Stimulated activated CD8-positive, alpha-beta memory T cell treated with anti-CD3 and anti-CD28 coated beads, Interleukin-2, amount 100 ng/mL, for 1 hour (primary cell): ENCODE measurements at places on chromosomes 3 and 15.

DNA sequence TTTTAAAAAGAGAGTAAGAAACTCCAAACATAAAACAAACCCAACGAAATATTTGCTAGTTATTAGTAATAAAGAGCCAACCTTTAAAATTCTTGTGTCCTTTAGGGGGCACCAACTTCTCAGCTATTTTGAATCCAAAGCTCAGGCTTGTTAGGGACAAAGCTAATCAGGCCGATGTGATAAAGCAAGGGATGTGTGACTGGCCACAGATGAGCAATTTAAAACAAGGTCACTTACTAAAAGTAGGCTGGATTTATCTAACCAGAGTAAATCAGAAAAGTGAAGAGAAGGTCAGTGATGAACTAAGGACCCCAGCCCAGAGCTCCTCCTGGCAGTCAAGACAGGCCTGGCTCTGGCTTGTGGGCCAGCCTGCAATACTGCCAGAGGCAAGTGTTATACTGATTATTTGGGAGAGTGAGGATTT is 108.5 kb downstream of the CYP19A1 start:
- DNase-seq = no peak

DNA sequence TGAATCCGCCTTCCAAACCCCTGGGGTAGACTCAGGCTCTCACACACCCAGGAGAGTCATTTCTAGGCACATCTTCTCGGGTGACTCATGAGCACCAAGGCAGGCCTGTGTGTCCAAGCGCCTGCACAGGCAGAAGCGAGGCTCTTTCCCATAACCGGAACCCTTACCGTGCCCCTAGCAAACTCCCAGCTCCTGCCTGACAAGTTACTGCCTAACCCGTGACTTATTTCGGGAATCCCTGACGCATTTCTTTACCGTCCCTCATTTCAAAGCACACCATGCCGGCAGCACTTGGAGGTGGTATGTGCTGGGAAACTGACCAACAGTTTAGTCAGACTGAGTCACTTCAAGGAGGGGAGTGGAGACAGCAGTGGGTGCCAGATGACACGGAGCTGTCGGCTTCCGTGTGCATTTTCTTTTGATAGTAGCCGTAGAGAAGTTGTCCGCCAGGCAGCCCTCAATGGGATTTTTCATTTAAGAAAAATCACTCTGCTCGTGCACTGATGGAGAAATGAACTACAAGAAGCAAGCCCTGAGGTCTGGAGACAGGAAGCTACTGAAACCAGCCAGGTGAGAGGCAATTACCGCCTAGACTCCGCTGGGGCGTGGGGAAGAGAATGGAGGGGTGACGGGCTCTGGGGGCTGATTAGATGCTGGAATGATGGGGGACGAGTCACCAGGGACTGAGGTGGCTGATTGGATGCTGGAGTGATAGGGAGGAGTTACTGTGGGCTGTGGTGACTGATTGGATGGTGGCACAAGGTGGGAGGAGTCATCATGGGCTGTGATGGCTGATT is 17.3 kb upstream of the HRH1 start:
- no peak for DNase-seq

GRCh38 chr3:177758126-177758525 is 560.8 kb upstream of the TBL1XR1 start:
- no peak for DNase-seq

GRCh38 chr3:71930056-71930991 is 145.4 kb upstream of the PROK2 start:
- no peak for DNase-seq

DNA sequence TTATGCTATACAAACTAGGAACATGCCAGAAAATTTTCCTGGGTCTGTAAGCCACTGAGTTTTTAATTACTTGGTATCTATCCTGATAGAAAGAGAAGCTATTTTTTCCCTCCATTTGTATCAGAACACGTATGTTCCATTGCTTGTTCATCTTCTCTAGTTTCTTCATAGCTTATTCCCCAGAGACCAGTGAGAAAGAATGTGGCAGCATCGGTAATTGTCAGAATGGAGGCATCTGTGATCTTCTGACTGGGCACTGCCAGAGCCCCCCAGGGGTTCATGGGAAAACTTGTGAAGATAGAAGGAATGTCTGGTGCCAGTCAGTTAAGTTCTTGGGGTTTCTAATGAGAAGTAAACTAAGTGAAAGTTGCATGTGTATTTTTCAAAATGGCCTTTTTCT is 720.2 kb upstream of the GOLIM4 start:
- DNase-seq = no peak

GRCh38 chr3:132006605-132007204 is 28.1 kb downstream of the CPNE4 start:
- DNase-seq = no peak

DNA sequence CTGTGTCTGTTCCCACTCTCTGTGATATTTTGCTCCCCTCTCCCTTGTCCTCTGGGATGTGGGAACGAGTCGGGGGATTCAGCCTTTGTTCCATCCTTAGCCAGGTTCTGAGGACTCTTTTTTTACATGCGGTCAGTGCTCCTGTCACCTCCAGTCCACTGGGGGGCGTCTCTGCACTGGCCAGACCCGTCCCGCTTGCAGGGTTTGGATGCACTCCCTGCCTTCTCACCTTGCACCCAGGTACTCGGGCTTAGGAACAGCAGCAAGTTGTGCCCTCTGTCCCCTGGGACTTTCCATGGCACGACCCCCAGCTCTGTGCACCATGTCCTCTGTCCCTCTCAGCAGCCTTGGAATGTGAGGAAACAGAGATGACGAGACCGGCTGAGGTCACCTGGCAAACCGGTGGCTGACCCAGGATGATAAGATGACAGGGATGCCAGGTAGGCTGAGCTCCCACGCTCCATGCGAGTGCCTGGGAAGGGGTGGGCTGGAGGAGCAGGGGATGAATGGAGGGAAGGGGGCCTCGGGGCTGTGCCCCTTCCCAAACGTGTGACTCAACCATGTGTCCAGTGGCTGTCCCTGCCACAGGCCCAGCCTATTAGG is 27.3 kb upstream of the FGD5 start:
- DNase-seq = no peak

DNA sequence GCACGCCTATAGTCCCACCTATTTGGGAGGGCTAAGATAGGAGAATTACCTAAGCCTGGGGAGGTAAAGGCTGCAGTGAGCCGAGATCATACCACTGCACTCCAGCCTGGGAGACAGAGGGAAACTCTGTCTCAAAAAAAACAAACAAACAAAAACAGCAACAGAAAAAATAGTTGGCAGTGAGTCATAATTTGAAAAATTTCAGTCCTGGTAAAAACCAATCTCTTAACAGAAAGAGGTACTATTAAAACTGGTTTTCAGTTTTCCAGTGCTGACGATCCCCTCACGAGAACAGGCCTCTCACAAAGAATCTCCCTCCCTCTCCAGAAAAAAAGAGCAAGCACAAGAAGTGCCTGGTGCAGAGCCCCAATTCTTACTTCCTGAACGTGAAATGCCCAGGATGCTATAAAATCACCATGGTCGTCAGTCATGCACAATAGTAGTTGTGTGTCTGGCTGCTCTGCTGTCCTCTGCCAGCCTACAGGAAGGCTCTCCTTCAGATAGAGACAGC is 22.8 kb upstream of the MAP4 start:
- DNase-seq = no peak

GRCh38 chr3:90091549-90091948 is 984.1 kb downstream of the EPHA3 start:
- DNase-seq = no peak

DNA sequence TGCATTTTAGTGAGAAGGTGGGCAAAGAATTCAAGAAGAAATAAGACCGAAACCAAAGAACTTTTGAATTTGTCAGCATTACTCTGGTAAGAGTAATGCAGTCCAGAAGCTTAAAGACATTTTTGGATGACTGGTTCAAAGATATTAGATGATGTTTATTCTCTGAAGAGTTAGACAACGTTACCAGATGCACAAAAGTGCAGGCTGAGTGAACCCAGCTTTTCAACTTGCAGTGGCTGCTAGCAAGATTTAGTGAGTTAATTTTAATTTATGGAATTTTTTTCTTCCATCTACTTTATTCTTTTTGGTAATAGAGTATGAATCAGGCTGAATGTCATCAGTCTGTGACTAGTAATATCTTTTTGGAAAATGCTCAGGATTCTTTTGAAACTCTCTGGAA is 267.3 kb upstream of the AZI2 start:
- DNase-seq = no peak

DNA sequence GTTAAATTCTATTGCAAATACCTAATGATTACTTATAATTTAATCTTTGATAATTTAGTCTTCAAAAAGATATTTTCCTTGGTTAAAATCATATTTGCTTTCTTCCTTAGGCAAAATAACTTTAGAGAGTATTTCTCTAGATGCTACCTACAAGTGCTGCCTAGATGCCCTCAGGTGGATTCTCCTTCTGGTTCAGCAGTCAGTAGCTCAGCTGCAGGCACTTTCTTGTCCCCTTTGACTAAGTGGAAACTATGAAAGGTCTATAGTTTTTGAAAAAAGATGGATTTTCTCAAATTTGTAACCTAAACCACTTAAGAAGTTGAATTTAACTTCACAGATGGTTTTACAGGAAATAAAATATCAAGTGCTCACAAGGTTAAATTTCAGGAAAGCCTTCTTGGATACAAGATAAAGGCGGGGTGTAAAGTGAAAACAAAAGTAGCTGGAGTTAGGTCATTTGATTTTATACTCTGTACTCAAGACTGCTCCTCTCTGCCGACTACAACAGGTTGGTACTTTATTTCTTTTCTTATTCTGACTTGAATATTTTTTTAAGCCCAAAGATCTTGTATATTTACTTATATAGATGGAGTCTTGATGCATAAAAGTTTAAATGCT is at the start of gene ACKR4:
Gene ACKR4 (plus strand): TSS at position 455 of the 618 bp plus-strand sequence. CDS start 3,128 bp downstream, outside the sequence.
- DNase-seq = no peak

GRCh38 chr15:72889545-72889944 is 106.0 kb upstream of the ADPGK start:
- no peak for DNase-seq

- no peak for DNase-seq
These were observed 89.2 kb upstream of the RORA start for GRCh38 chr15:61318301-61318700.

DNA sequence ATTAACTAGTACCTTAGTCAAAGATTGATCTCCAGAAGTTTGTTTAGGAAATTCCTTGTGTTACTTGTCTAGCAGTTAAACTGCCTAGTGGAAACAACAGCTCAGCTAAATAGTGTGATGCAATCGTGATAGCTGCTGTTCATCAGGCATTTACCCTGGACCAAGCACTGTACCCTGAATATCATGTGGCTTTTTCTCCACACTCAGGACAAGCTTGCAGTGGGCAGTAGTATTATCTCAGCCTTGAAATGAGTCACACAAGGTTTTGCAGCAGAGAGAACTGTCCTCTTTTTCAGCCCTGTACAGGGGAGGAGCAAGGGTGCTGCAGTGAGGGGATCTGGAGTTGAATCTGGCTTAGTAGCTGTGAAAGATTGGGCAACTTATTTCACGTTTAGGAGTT is 208.4 kb downstream of the TP63 start:
- DNase-seq = no peak

DNA sequence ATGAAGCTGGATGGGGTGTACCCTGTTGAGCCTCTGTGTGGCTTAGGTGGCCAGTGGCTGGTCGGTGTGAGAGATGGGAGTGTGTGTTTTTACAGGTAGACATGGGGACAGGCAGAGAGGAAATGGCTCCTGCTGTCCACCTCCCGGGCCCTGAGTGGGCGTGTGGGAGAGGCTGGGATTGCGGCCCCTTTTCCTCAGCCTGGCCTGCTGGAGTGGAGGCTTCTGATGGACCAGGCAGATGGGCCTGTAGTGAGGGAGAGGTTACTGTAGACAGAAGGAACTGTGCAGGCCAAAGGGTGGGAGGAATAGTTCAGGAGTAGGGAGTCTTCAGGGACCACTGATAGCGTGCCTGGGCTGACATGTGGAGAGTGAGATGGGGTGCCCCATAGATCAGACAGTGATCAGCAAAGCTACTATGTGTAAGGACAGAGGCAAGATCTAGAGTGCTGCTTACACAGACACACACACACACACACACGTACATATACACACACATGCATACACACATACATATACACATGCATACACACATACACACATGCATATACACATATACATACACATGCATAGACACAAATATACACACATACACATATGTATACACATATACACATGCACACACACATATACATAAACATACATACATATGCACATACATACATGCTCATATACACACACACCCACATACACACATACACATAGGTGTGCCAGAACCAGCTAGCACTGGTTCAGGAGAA is 26.4 kb downstream of the ACAA1 start:
- no peak for DNase-seq

GRCh38 chr3:134029734-134030378 is at the start of gene SLCO2A1:
SLCO2A1 (minus strand) TSS chr3:134029925; CDS start chr3:134029802, 123 bp downstream.
- no peak for DNase-seq

GRCh38 chr3:153623834-153624233 is 461.8 kb downstream of the RAP2B start:
- DNase-seq = no peak

GRCh38 chr3:39146611-39147591 is 6.5 kb downstream of the CSRNP1 start:
- DNase-seq = peak; percentile 52

DNA sequence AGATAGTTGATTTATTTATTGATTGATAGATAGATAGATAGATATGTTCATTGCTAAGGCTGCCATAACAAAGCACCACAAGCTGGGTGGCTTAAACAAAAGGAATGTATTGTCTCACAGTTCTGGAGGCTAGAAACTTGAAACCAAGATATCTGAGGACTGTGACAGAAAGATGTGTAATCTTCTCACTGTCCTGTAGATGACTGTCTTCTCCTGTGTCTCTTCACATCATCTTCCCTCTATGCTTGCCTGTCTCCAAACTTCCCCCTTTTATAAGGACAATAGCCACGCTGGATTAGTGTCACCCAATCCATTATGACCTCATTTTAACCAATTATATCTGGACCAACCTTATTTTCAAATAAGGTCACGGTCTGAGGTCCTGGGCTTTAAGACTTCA is 40.9 kb downstream of the GNB4 start:
- DNase-seq = no peak

GRCh38 chr3:169980055-169980454 is 13.4 kb downstream of the SEC62 start:
- DNase-seq = no peak

GRCh38 chr15:26126819-26127387 is 263.8 kb upstream of the ATP10A start:
- DNase-seq = no peak

DNA sequence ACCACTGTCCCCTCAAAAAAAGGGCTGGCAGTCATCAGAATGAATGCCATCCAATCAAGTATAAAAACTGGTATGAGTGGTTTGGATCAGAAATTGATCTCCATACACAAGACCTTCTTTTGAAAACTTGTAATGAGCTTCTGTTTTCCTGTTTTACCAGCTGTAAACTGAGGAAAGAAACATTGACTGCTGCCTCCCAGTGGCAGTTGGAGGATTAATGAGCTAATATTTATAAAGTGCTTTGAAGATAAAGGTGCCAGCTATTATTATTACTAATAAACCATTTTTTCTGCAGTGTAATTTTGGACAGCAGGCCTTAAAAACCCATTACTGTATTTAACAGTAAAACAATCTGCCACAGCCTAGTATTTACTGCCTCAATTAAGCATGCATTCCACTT is 11.4 kb downstream of the CHL1 start:
- DNase-seq = no peak

DNA sequence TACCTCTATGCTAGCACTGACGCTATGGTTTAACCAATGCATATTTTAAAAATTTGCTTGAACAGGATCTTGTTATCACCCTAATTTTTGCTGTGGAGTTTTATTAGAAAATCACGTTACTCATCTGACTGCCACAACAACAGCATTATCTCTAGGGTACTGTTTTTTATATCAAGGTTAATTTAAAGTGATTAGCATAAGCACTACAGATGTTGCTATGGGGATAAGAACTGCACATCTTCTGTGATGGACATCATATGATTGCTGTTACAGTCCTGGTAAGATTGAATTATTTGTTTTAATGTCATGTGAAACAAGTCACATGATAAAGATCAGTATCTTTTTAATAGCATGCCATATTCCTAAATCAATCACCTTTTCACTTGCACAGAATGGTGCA is 492.2 kb upstream of the ROBO2 start:
- DNase-seq = no peak
